ENCODE measurements at places on chromosomes 1 and 21.

DNA sequence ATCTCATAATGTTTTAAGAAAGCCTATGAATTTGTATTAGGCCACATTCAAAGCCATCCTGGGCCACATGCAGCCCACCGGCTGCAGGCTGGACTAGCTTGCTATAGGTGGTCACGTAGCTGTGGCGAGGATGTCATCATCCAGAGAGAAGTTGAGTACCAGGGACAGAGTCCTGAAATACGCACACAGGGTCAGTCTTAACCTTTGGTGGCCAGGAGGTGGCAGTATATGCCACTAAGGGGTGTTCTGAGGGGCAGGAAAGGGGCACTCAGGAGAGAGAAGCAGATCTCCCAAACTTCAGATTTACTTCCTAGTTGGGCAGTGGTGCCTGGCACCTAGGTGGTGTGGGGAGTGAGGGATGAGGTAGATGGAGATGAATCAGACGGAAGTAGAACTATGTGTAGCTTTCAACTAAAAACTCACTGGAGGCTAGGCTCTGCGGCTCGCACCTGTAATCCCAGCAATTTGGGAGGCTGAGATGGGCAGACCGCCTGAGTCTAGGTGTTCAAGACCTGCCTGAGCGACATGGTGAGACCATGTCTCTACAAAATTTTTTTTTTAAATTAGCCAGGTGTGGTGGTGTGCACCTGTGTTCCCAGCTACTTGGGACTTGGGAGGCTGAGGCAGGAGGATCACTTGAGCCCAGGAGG lies 16.3 kb upstream of the CDK18 start:
- peak; percentile 76 for DNase-seq

DNA sequence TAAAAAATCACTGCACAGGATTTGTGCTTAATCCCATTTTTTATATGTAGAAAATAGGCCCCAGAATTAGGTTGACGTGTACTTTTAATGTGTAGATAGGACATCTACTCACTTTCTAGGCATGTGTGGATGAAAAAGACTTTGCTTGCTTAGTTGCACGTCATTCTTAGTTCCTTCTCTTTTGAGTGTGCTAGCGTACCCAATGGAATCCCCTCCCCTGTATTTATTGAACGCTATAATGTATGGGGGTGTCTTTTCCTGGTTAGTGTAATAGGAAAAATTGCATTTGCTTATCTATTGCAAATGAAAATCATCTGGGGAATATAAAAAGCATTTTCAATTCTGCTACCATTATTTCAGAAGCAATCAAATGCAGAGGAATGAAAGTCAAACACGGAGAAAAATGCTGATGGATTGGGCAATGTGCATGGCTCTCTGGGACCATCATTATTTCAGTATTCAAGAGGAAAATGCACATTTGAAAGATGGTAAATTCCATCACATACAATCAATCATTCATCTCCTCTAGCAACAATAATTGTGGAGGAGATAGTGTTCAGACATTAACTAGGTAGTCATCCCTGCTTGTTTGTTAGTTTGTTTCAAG lies 277.0 kb upstream of the B3GALT2 start:
- no peak for DNase-seq

GRCh38 chr1:226148121-226148648 lies 38.4 kb downstream of the ACBD3 start:
- no peak for DNase-seq

- no peak for DNase-seq
Observed at GRCh38 chr1:156670359-156670758, 6.8 kb downstream of the NES start.

- no peak for DNase-seq
Observed at GRCh38 chr1:6614019-6614928, 743 bp downstream of the PHF13 start.

- DNase-seq, result no peak
Observed at GRCh38 chr1:163248064-163248463, 45.3 kb upstream of the RGS5 start.

DNA sequence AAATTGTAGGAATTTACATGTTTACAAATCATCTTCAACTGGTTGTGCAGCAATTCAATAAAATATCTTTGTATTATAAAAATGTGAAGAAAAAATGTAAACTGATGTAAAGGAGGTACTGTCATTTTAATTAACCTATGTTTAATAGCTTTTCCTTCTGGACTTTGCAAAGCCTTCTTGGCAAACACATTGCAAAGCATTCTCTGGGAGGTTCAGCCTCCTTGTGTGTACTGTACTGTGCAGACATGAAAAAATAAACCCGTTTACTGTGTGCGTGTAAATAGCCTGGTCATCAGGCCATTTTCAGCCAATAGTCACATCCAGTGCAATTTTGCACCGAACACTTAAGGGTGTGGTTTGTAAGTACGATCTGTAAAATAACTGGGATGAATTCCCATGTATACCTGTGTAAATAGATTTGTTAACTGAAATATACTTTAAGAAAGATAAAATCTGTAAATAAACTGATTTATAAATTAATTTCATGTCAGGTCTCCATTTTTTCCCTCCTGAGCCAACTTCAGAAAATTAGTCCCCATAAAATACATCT lies 40.2 kb upstream of the QSOX1 start:
- no peak for DNase-seq

GRCh38 chr1:62237950-62238374 lies 43.3 kb downstream of the L1TD1 start:
- DNase-seq, result no peak

All from renal cortex interstitium (tissue), 15 donors.